ENCODE measurements at places on chromosomes 11 and 22. TPM values are rescaled to one million over a fixed set of nuclear protein-coding genes. Genes with fewer than 3 reads are reported as not detected.
A peak's percentile ranks its signal among the peaks of the same experiment; 100 is the strongest.

ABTB2 gene
- 68.6 TPM for total RNA-seq

CRYBB1 gene
- not detected for total RNA-seq

SHANK3 gene
- total RNA-seq = not detected

MAJIN gene
- 1.5 TPM for total RNA-seq

ATXN10 gene
- 99.7 TPM for total RNA-seq

OR52A1 gene
- total RNA-seq = not detected

TSGA10IP gene
- total RNA-seq = not detected

PATZ1 gene
- total RNA-seq = 37.4 TPM

OR9G4 gene
- not detected for total RNA-seq

GRCh38 chr11:30774496-30775232 lies 188.5 kb upstream of the MPPED2 start:
- no peak for DNase-seq

DNA sequence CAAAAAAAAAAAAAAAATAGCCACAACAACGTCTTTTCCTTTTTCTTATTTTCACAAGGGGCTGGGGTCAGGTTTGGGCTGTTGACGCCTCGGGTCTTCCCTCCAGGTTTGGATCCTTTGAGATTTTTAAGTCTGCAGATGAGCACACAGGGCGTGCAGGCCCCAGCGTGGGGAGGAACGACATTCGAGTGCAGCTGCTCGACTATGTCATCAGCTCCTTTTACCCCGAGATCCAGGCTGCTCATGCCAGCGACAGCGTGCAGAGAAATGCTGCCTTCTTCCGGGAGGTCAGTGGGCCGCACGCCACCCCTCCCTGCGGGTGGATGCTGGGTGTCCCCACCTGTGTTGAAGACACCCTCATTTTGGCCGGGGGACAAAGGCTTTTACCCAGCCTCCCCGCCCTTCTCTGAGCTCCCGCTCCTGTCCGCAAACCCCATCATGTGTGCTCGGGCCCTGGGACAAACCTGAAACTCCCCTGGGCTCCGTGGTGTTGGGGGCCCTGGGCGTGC lies 7.7 kb downstream of the SELENOO start:
- DNase-seq = no peak

- no peak for DNase-seq
Observed at GRCh38 chr11:37504060-37504611, 906.1 kb upstream of the RAG2 start.

- no peak for DNase-seq
Observed at GRCh38 chr11:14768526-14769188, 123.4 kb downstream of the CYP2R1 start.

GRCh38 chr11:47225552-47226400 lies 11.0 kb downstream of the DDB2 start:
- no peak for DNase-seq

- no peak for DNase-seq
Observed at GRCh38 chr11:64285885-64286800, 495 bp downstream of the GPR137 start.

- DNase-seq = no peak
Observed at GRCh38 chr11:74354036-74354435, 42.6 kb upstream of the P4HA3 start.

GRCh38 chr11:7671347-7672215 lies 1.7 kb downstream of the CYB5R2 start:
- DNase-seq = no peak

DNA sequence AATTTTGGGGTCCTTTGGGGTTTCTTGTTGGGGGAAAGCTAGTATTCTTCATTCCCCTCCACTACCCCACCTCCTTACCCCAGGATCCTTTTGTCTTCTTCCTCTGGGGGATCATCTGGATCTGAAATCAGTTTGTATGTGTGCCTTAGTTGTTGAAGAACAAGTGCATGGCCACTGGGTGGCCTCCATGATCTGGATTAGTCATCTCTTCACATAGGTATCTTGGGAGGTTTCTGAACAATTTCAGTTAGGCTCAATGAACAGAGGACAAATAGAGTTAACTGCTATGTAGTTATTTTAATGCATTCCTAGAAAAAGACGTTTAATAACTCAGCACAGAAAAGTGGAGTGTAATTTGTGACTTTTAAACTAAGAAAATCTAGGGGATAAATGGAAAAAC lies 7.1 kb upstream of the VWA5A start:
- DNase-seq = no peak

- no peak for DNase-seq
Observed at GRCh38 chr11:18600915-18601569, 1.5 kb downstream of the MISFA start.

DNA sequence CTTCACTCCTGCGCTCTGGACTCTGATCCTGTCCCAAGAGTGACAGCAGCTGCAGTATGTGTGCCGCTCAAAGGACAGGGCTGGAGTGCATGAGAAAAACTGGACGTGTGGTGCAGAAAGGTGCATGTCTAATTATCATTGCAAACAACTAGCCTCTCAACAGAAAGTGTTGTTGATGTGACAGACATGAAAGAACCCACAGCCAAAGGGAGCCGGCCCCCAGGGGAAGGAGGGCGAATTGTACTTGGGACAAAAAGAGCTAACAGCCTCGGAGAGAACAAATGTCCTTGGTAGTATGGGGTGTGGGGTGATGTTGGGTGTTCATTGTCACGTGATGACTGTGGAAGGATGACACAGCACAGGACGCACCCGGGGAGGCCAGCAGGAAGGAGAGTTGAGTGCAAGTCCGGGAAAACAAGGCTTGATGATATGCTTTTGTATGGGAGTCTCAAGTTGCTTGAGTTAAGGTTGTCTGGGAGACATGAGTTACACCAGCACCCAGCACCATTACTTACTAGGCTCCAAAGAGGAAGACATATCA lies 325.5 kb downstream of the NTM start:
- DNase-seq = no peak

- DNase-seq = no peak
Observed at GRCh38 chr11:30454541-30454940, 131.6 kb downstream of the MPPED2 start.

GRCh38 chr11:68890490-68891231 lies 13.0 kb downstream of the MRPL21 start:
- DNase-seq = no peak

DNA sequence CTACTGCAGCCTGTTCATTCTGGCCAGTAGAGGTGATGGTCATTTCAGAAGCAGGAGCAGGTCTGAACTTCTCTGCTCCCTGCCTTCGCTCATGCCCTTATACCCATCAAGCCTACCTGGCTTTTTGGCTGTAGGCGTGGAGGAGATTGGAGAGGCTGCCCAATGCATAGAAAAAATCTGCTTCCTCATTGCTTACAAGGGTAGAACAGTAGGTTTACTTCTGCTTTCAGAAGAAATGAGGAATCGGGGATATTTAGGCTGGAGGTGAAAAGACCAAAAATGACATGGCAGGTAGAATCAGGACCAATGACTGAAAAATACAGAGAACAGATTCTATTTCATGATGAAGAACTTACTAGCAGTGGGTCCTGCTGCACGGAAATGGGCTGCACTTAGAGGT lies 72.9 kb upstream of the YWHAH start:
- no peak for DNase-seq

GRCh38 chr11:70717936-70718595 lies 319.7 kb downstream of the CTTN start:
- no peak for DNase-seq

DNA sequence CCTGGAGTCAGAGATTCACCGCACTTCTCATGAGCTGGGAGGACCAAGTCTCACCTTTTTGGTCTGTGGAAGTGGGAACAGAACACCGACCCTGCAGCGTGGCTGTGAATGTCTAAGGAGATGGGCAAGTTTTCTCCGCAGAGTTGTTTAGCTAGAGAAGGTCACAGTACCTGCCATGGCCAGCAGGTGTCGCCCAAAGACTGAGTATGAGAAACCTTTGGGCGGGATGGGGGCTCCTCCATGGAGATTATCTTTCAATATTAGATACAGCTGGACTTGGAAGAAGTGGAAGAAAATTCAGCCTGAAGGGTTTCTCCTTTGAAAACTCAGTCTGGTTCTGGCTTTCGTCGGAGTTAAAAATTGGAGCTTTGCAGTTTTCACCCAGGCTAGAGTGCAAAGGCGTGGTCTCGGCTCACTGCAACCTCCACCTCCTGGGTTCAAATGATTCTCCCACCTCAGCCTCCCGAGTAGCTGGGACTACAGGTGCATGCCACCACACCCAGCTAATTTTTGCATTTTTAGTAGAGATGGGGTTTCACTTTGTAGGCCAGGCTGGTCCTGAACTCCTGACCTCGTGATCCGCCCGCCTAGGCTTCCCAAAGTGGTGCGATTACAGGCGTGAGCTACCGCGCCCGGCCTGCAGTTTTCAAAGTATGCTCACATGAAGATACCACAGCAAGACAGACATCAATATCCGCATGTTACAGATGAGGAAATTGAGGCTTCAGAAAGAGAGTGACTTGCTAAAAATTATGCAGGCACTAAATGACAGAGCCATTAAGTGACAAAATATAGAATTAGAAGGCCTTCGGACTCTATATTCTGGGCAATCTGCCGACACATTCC lies 10.7 kb upstream of the DSCAML1 start:
- peak; percentile 73 for DNase-seq

DNA sequence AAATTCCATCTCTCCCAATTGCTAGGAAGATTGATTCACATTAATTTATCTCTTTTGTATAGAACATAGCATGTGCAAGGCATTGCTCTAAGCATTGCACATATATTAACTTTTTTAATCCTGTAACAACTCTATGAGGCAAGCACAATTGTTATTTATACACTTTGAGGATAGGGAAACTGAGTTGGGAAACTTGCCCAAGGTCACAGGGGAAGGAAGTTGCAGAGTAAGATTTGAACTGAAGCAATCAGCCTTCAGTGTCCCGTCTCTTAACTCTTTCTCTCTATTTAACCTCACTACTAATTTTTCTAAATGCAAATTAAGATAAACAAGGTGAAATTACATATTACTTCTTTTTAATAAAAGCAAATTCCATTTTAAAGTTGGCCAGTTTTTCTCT lies 22.2 kb downstream of the OR56B4 start:
- DNase-seq = no peak

DNA sequence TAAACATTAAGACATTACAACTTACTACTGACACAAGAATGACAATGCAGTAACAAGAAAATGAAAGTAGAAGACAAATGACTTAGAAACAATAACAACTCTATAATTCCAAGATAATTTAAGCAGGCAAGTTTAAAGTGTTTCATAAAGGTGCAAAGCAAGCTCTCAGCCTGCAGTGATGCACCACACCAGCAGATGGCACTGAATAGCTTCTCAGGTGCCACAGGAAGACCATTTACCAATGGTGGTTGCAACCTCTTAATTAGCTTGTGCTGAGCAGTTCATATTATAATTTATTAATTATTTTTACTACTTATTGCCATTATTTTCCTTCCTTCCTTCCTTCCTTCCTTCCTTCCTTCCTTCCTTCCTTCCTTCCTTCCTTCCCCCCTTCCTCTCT lies 60.6 kb downstream of the NXPE2 start:
- no peak for DNase-seq

DNA sequence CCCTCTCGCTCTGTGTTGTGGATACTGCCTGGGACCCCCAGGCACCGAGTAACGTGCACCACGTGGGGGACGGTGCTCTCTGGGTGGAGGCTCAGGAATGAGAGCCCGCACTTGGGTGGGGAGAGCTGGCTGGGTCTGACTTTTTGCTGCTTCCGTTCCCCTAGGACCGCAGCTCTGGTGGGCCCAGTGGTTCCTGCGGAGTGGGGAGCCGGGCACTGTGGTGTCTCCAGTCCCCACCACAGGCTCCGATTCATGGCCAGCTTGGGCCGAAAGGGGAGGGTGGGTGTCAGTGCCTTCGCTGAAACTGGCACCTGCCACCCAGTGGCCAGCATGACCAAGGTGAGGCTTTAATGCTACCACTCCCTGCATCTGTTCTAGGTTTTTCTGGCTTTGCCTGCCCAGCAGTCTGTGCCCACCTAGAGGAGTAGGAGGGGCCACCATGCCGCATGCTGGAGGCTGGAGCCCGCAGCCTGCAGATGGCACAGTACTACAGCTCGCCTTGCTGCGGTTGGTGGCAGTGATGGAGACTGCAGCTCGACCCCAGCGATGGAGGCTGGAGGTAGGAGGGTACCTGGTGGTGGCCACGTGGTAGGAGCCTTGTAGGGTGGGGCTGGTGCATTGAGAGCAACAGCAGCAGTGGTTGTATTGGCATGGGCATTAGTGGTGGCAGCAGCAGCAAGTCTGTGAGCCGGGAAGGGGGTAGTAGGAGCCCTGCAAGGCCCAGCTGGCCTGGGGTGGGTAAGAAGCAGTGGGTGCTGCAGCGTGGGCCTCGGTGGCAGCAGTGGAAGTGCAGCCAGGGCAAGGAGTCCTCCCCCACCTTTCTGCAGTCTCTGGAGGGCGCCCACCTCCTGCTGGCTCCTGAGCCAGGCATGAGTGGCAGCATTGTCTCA lies 118.8 kb upstream of the VPREB1 start:
- DNase-seq = no peak

DNA sequence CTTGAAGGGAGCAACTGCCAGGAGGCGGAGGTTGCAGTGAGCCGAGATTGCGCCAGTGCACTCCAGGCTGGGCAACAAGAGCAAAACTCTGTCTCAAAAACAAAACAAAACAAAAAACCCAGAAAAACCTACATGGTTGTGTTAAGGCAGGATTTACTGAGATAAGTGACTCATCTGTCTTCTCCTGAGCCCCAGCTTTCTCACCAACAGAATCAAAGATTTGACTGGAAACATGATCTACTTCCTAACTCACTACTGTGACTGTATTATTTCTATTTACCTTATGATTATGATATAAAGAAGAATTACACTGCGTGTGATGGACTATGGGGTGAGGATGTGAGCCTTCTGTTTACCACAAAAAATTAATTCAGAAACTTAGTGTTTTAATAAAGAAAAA lies 21.8 kb downstream of the FAM118B start:
- no peak for DNase-seq

GRCh38 chr11:107999759-108000455 lies 8.8 kb upstream of the CUL5 start:
- no peak for DNase-seq

- DNase-seq = no peak
Observed at GRCh38 chr11:108524422-108524821, 26.2 kb upstream of the POGLUT3 start.

GRCh38 chr11:115104851-115105453 lies 399.3 kb downstream of the CADM1 start:
- DNase-seq = no peak

GRCh38 chr11:72100462-72100861 lies 2.6 kb downstream of the LAMTOR1 start:
- DNase-seq = no peak

Measured in activated B cell treated with CpG ODN at 0.5 μM for 24 hours (primary cell).